ENCODE measurements at places on chromosomes 7 and 10.

- no peak for DNase-seq
These were observed 37.0 kb upstream of the ZMIZ1 start for GRCh38 chr10:79031723-79032122.

GRCh38 chr10:921471-922414, 9.8 kb downstream of the LARP4B start:
- DNase-seq = no peak

DNA sequence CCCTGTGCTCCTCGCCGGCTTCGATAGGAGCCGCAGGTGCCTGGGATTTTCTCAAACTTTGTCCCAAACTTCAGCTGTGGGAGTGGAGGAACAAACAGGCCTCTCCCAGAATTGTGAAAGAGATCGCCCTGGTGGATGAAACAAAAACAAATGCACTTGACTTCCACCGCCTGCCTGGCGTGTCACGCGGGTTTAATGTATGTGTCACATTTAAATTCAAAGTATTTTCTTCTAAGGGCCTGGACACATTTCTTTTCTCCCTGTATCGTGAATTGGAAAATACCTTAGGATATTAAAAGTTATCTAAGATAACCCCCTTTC, 694 bp upstream of the WASL start:
- peak; percentile 37 for DNase-seq

- no peak for DNase-seq
These were observed 98.9 kb upstream of the KIF5B start for GRCh38 chr10:32155075-32155516.

- no peak for DNase-seq
These were observed 1005.6 kb downstream of the LRMDA start for GRCh38 chr10:76436981-76437380.

DNA sequence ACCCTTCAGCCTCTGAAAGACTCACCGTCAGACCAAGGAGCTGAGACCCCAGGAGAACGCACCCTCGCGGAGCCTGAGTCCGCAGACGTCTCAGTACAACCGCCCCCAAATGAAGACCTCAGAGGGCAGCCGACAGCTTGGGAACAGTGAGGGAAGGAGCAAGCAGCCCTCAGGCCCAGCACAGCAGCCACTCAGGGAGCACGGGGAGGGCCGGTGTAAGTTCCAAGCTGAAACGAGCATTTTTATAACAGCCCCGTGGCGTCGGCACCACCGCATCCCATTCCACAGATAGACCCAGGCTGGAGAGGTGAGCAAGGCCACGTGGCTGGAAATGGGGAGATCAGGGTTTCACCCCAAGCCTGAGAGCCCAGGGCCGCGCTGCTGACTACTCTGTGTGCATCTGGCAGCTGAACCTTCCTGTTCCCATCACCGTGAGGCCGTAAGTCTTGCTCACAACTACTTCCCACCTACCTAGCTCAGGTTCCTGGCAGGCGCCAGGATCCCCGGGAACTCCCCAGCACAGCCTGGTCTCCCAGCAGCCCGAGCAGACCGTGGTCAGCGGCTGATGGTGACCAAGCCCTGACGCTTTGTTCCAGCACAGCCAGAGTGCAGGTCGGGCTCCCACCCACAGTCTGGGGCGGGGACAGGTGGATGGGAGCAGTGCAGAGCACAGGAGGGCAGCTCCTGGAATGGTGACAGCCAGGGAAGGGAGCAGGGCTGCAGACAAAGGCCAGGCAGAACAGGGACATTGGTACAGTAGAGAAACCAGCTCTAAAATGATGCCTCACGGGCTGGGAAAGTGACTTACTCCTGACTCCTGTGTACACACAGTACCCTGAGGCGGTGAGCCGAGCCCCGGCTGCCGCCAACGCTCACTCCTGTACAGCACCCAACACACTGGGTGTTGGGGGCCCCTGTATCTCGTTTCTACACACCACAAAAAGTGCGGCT, 6.1 kb upstream of the NOM1 start:
- no peak for DNase-seq

DNA sequence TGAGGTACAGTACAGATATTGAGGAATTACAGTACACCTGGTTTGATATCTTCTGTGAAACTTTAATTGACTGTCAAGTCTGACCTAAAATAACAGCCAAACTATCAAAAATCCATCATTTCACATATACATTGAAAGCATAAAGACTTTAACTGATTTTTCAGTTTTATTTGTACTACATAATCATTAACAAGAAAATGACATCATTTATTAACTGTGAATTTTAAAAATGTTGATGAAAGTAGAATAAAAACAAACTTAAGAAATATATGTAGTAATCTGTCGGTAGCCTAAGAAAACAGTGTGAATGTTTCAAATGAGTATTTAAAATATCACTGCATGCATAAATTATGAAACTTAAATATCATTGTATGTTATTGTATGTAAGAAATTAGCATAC, 836.7 kb upstream of the GHITM start:
- DNase-seq = no peak

DNA sequence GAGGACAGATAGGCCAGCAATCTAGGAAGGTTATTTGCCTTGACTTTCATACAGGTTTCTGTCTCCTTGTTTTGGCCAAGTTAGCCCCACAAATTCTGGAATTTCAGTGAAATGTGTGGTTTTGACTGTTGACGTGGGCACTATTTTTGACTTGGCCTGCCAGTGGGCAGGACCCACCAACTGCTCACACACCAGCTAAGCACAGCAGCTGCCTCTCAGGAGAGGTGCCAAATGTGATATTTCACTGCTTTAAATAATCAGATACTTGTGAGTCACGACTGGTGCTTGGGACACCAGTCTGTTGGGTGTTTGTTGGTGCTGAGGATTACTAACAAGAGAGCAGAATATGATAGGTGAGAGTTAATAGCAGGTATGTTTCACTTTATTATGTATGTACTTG, 409.7 kb upstream of the MTPN start:
- DNase-seq = no peak

- DNase-seq = no peak
These were observed 379.0 kb upstream of the CNTNAP2 start for GRCh38 chr7:145737617-145738016.

DNA sequence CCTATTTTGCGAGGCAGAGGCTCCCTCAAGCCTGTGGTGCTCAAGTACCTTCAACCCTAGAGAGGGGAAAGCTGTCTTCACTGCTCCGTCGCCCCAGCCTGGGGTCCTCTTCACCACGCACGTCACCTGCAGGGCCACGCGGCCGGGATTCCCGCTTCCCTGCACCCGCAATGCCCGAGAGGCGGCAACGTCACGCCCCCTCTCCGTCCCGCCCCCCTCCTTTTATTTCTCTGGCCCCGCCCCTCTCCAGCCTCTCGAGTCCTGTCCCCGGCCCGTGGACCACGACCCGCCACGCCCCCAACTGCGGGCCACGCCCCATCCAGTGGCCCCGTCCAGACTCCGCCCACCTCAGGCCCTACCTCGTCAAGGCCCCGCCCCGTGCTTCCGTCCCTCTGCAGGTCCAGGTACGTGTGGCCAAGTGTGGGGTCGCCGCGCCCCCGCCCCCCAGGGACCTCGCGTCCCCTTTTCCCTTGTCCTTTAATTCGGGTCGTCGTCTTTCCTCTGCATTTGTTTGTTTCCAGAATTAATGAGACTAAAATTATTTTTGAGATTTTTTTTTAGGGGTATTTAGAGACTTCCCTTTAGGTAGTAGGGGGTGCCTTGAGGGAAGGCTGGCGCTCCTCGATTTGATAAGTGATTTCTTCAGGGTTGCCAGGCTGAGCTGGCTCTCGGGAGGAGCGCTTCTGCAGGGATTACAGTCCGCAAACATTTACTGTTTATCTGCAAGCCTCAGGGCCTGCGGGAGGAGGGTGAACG, 69.8 kb upstream of the BAIAP2L1 start:
- DNase-seq = peak; percentile 29

GRCh38 chr7:123054357-123055133, 59.0 kb upstream of the TAS2R16 start:
- no peak for DNase-seq

- DNase-seq = no peak
These were observed 208.2 kb upstream of the PRPS1L1 start for GRCh38 chr7:18235819-18236218.

DNA sequence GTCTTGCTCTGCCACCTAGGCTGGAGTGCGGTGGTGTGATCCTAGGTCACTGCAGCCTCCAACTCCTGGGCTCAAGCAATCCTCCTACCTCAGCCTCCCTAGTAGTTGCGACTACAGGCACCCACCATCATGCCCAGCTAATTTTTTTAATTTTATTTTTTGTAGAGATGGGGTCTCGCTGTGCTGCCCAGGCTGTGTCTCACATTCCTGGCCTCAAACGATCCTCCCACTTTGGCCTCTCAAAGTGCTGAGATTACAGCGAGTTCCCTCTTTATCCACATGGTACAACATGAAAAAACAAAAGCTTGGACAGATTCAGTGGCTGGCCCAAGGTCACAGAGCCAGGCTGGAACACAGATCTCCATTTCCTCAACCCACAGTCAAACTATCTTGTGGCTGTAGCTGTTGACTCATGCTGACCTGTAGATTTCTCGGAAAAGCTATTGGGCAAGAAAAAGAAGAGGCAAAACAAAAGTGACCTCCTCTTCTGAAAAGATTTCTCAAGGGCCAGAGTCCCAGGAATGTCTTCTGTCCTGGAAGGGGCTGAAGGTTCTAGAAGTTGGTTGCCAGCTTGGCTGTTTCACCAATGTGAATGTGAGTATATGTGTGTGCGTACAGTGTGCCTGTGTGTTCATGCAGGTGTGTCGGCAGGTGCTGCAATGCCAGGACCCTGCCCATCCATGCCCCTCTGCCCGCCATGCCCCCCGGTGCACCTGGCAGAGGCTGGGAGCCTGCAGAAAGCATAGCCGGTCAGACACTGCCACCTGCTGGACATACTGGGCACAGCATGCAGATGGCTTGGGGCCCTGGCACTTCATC, 28.4 kb downstream of the TMEM130 start:
- DNase-seq = peak; percentile 59

DNA sequence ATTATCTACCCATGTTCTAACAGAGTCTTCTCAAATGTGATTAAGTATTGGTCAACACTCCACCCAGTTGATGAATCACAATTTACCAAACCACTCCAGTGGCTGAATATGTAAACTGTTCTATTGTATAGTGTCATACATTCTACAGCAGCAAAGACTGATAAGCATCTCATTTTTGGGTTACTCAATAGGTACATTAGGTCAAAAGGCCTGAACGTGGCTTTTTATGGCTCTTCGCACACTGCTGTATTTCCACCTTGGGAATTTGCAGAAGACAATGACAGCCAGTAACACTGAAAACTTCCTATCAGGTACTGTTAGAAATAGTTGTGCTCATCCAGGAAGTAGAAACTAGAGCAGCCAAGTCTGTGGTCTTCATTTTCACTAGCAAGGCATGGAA, 166.9 kb downstream of the GLI3 start:
- DNase-seq = no peak

DNA sequence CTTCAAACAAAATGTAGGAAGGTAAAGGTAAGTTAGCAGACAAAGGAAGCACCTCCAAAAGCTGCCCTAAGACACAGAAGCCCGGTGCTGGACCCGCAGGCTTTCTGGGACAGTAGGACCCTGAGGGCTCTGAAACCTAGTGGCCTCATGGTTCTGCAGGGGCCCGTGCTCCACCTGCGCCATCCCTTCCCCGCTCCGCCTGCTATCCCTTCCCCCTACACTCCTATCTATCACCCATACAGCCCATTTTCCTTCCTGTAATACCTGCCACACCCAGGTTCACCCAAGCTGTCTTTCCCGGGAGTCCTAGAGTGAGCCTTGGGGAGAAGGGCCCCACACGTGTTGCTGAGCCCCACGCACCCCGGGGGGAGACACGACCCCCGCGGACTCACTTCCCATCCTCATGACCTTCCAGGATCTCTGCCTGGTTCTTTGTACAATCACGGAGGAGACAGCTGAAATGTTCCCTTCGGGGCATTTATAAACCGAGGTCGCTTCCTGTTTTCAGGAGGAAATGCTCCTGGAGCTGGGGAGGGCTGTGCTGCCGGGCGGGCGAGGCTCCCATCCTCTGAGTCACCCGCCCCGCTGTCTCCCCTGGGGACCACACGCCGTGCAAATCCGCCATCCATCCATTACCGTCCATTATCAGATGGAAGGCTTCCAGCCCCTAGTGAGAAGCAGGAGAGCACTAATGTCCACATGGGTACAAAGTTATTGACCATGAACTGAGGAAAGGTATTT, 251.7 kb upstream of the PITRM1 start:
- no peak for DNase-seq

- DNase-seq = no peak
These were observed 131.8 kb downstream of the BMPER start for GRCh38 chr7:34036972-34037792.

GRCh38 chr7:155402941-155403340, 55.0 kb upstream of the EN2 start:
- DNase-seq = no peak

DNA sequence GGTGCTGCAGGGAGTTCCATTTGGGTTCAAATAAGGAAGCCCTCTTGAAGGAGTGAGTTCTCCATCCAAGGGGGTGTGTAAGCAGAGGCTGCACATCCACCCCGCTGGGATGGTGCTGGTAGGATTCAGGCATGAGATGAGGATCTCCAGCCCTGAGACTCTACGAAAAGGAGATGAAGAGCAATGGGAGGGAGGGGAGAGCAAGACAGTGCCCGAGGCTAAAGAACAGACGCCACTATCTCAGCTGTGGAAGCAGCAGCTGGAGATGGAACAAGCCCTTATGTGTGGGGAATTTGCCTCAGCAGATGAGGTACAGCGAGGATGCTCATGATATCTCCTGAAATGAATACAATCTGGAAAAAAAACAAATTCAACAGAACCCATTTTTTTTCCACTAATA, 28.1 kb upstream of the MYL10 start:
- no peak for DNase-seq

DNA sequence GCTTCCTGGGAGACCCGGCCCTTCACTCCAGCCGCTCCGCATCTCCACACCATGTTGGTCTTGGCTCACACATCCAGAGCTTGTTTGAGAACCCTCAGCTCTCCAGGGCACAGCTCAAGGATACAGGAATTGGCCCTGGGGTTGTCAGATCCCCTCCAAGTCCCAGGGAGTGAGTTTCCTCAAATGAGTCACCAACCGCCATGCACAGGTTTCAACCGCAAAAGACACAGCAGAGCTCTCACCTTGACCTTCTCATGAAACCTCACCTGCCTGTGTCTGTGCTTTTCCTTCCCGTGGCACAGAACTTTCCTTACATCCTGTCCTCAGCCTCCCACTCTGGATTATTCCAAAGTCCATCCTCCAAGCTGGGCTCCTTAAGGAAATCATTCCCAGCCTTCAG, 20.6 kb downstream of the AZGP1 start:
- DNase-seq = no peak

DNA sequence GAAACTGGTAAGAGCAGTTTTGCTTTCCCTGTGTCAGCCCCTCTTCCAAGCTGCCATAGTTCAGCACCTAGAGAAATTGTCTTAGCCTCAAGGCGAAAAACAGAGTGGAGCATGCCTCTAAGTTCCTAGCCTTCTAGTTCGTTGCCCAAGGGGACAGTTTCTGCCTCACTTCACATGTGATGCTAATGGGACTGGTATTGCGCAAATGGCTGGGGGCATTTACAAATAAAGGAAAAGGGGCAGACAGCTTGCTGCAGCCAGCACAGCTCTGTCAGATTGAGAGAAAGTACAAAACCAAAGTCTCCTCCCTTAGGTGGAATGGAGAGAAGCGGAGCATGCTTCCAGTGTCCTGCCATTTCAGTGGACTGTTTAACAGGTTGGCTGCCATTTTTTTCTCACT, 567.7 kb downstream of the ETV1 start:
- DNase-seq = no peak

GRCh38 chr10:69892406-69892805, 90.7 kb downstream of the COL13A1 start:
- no peak for DNase-seq

GRCh38 chr10:35215107-35215506, 88.5 kb downstream of the CREM start:
- DNase-seq = no peak

Measured in activated naive CD8-positive, alpha-beta T cell treated with anti-CD3 and anti-CD28 coated beads for 36 hours (primary cell).